ENCODE measurements at places on chromosomes 2 and 18.

DNA sequence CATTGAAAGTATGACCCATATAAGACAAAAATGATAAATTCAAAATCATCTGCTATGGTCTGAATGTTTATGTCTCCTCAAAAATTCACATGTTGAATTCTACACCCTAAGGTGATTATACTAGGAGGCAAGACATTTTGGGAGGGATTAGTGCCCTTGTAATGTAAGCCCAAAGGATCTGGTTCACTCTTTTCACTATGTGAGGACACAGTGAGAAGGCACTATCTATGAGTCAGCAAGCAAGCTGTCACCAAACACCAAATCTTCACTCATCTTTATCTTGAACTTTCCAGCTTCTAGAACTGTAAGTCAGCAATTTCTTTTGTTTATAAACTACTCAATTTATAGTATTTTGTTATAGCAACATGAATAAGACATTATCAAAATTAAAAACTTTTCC lies 284.7 kb upstream of the ZC3H15 start:
- DNase-seq: no peak

DNA sequence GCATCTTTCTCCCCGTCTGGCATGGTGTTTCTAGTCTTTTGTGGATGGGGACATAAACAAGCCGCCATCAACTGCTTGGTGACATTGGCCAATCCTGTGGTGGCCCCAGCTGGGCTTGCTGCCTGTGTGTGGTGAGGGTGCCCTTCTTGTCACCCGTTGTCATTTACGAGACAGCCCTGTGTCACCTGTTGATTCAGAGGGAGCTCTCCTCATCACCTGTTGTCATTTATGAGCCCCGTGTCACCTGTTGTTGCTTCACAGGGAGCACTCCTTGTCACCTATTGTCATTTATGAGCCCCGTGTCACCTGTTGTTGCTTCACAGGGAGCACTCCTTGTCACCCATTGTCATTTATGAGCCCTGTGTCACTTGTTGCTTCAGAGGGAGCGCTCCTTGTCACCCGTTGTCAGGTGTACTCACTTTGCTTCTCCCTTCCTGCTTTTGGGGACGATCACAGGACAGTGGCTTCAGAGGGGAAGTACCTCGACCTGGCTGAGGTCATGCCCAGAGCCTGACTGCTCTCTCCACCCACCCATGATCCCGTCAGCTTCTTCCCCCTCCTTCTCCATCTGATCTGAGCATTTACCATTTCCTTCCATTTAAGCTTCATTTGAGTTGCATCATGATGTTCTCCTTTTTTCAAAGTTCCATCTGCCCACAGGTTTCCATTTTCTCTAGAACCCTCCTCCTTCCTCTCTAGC lies 29.1 kb downstream of the HPCAL1 start:
- no peak for DNase-seq

DNA sequence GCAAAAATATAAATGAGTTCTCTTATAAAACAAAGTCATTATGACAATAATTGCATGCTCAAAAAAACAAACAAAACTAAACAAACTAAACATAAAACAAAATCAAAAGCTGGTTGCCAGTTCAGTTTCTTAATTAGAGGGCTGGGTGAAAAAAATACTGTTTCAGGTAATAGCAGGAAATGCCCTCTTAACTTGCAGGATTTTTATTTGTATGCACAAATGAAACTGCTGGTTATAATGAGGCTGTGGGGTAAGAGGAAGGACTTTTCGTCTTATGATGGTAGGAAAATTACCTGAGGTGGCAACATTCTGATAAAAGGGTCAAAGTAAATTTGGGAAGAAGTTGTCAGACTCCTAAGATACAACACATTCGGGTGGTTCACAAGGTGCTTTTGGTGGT lies 21.5 kb upstream of the CDKL4 start:
- DNase-seq: no peak

GRCh38 chr2:231665245-231666170 lies 42.8 kb upstream of the PTMA start:
- DNase-seq: no peak

- DNase-seq: no peak
Observed at GRCh38 chr18:26553943-26554342, 5.6 kb upstream of the KCTD1 start.

- no peak for DNase-seq
Observed at GRCh38 chr2:238595750-238596570, 169.2 kb downstream of the ASB1 start.

DNA sequence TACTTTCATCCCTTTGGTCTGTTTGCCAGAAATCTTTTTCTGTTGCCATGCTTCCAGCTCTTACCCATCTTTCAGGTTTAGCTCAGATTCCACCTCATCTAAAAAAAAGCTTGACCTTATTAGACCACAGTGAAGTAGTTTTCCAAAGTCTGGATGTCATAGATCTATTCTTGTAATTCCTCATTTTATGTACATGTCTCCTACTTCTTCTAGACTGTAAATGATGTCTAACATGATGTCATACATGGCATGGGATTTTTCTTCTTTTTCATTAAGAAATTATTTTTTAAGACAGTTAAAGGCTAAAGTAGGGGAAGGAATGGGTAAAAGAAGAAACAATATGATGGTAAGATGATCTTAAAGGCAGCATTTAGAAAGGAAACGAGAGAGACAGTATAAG lies 11.3 kb downstream of the GLS start:
- no peak for DNase-seq

GRCh38 chr2:222532315-222532714 lies 108.0 kb downstream of the SGPP2 start:
- DNase-seq: no peak

- no peak for DNase-seq
Observed at GRCh38 chr18:62500966-62501591, 21.7 kb upstream of the ZCCHC2 start.

GRCh38 chr2:3282056-3282998 lies 95.3 kb downstream of the EIPR1 start:
- DNase-seq: no peak

DNA sequence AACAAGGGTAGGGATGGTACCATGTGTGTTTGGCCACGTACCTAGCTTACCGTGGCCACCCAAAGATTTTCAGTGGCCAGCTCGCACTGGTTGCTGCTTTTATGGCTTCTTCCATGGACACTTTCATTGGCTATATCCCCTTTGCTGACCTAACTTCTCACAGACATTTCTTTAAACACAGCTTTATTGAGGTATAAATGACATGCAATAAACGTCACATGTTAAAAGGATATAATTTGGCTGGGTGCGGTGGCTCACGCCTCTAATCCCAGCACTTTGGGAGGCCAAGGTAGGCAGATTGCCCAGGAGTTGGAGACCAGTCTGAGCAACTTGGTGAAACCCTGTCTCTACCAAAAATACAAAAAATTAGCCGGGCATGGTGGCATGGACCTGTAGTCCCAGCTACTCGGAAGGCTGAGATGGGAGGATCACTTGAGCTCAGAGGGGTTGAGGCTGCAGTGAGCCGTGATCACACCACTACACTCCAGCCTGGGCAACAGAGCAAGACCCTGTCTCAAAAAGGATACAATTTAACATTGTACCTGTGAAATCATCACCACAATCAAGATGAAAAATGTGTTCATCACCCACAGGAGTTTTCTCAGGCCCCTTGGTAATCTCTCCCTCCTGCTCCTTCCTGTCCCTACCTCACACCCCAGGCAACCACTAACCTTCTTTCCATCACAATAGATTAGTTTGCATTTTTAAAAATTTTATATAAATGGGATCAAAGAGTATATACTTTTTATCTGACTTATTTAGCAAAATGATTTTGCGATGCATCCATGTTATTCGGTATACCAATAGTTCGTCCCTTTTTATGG lies 127.8 kb upstream of the PPP1CB start:
- DNase-seq: no peak

- DNase-seq: no peak
Observed at GRCh38 chr2:214481204-214481603, 70.3 kb downstream of the VWC2L start.

DNA sequence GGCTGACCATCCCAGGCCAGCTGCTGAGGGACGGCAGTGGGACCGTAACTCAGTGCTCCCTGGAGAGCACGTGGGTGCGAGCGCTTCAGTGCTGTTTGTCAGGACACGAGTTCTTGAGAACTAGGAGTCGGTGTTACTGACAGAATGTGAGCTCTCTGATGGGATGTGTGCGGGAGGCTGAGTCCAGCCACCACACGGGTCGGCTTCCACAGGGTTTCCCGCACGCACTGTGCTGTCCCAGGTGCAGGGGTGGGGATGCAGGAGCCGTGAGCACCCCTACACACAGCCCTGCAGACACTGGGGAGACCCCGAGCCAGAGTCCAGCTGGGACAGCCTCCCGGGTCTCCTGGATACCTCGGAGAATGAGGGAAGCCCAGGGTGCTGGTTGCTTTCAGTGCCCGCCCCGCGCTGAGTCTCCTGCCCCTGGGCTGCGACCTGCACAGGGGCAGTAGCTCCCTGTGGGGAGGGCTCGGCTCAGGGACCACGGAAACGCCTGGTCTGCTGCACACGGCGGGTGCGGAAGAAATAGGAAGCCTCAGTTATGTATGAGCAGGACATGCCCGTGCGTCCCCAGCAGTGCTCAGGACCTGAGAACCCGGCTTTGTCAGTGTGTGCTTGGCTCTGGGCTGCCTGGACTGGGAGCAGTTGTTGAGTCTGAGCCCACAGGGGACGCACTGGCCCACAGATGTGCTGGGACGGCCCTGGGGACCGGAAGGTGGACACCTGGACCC lies 71.2 kb downstream of the KCNG2 start:
- DNase-seq: no peak

GRCh38 chr2:151297882-151298281 lies 8.4 kb upstream of the NMI start:
- DNase-seq: no peak

DNA sequence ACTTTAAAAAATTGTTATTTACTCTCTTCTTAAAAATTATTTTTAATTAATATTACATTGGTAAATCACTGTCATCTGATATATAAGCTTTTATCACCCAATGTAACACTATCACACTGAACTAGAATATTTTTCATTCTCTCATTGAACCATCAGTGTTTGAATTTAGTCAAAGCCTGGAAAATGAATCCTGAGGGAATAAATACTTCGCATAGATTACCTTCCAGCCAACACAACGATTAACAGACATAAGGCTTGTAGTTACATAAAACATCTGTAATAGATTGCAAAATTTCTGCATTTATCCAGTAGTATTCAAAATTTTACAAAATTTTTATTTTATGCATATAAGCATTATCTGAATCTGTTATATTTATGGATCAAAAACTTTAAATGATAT lies 314.9 kb downstream of the ERBB4 start:
- no peak for DNase-seq

- DNase-seq: no peak
Observed at GRCh38 chr2:134155134-134155533, 98.7 kb upstream of the MGAT5 start.

DNA sequence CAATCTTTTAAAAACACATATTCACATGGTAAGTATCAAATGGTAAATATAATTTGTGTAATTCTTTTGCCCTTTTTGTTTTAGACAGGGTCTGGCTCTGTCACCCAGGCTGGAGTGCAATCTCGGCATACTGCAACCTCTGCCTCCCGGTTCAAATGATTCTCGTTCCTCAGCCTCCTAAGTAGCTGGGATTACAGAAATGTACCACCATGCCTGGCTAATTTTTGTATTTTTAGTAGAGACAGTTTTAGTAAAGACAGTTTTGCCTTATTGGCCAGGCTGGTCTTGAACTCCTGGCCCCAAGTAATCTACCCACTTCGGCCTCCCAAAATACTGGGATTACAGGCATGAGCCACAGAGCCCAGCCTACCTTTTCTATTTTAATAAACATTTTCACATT lies 182.2 kb downstream of the MYCN start:
- DNase-seq: no peak

DNA sequence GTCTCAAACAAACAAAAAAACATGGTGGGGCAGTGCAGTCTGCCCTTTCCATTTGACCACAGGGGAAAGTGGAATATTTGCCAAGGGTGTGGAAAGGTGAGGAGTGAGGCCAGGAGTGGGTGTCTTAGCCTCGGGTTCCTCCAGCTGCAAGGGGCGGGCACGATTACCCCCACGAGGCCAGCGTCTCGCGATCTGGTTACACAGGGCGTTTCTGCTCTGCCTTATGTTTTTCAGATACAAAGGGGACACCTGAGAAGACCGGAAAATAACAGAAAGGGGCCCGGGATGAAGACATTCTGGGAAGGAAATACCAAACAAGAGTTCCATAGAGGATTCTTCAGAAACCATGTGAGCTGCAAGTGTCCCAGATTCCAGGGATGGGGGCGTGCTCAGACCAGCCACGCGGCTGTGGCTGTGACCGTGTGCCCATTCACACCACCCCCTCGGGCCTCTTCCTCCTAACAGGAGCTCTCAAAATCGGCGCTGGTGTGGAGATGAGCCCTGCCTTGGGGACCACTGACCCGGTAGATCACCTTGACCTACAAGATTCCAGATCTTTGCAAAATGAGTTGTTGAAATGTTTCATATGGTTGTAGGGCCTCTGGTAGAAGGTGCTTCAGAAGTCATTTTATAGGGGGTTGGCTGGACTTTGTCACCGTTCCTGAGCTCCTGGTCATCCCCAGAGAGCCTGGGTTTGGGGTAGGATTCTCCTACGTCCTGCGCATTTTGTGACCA lies 34.2 kb downstream of the FAM178B start:
- no peak for DNase-seq

GRCh38 chr18:34808389-34808788 lies 98.3 kb downstream of the DTNA start:
- no peak for DNase-seq

GRCh38 chr2:16882706-16883105 lies 217.1 kb upstream of the CYRIA start:
- DNase-seq: no peak

- DNase-seq: no peak
Observed at GRCh38 chr2:217858519-217859491, 144.0 kb downstream of the TNS1 start.

DNA sequence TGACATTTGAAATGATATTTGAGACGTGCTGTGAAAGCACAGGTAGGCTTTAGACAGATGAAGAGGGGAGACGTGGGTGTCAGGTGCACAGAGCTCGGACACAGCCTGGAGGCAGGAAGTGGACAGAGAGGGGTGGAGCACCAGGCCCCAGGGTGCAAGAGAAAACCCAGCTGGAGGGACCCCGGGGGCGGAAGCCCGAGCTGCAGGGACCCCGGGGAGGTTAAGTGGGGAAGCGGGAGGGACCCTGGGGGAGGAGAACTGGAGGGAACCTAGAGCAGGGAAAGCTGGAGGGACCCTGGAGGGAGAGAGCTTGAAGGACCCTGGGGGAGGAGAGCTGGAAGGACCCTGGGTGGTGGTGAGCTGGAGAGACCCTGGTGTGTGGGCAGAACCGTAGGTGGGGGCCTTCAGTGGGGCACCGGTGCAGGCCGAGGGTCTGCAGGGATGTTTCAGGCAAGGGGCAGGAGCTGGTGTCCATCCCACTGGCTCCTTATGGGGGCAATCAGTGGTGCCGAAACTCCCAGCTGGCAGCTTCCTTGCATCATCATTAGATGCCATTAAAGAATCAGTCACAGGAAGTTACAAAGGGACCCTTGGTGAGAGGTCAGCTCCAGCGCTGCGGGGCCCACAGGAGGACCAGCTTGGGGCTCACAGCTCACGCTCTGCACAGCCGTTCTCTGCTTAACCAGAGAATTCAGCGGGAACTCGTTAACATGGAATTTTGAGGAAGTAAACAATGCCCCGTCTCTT lies 246.6 kb downstream of the EIPR1 start:
- DNase-seq: no peak

Data from HAP-1 (cell line).